Hippocampal formation (tissue), 2 donors: ENCODE measurements at places on chromosomes 4 and X.
A peak's percentile ranks its signal among the peaks of the same experiment; 100 is the strongest.

DNA sequence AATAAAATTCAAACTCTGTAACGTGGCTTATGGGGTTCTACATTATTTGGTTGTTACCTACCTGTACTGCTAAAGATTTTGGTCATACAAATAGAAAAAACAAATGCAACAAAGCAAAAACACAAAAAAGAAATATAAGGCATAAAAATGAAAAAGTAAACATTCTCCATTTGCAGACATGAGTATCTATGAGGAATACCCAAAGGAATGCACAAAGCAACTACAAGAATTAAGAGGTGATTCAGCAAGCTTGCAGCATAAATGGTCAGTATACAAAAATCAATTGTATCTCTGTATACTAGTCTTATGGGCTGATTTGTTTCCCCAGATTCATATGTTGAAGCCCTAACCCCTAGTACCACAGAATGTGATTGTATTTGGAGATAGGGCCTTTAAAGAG is 3.6 kb upstream of the PDE5A start:
- no peak for DNase-seq

GRCh38 chr4:136699905-136700304 is 832.4 kb downstream of the PCDH18 start:
- DNase-seq = no peak

DNA sequence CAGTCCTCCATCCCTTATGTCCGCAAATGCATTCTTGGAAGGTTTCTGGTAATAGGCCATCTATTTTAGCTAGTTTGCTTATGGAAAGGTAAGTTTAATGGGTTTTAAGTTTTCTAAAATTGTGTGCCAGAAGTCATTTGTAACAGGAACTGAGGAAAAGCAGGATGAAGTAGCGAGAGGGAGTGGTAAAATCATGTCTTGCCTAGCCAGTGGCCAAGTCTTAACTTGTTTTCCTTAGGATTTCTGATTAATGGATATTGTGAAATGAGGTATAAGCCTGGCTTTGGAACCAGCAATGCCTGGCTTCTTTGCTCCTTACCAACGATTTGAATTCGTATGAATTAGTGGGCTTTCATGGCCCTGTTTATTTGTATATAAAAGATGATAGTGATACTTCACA is 7.3 kb downstream of the SEC24B start:
- DNase-seq = no peak

- DNase-seq = no peak
These were observed 203.9 kb downstream of the SOWAHB start for GRCh38 chr4:76694056-76694455.

- DNase-seq = no peak
These were observed 225.2 kb upstream of the PPP1R2C start for GRCh38 chrX:43003204-43003565.

- DNase-seq = no peak
These were observed 250.5 kb upstream of the PRKX start for GRCh38 chrX:3963980-3964379.

DNA sequence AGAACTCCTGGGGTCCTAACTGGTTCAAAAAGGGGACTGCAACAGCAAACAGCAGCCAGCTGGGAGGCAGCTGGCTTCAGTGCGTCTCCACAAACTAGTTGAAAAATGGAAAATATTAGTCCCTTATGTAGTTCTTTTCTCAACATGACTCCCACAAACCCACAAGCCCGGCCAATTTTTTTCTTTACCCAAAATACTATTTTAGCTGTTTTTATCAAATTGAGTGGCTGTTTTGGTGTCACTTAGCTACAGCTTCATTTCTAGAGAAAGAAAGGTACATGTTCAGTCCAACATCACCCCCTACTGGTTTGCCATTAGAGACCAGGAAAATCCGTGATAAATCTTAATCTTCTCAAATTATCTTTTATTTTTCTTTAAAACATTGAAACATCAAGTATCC is 97.2 kb downstream of the GUCY2F start:
- DNase-seq = peak; percentile 30

GRCh38 chrX:101081231-101081630 is 2.6 kb downstream of the TMEM35A start:
- no peak for DNase-seq

DNA sequence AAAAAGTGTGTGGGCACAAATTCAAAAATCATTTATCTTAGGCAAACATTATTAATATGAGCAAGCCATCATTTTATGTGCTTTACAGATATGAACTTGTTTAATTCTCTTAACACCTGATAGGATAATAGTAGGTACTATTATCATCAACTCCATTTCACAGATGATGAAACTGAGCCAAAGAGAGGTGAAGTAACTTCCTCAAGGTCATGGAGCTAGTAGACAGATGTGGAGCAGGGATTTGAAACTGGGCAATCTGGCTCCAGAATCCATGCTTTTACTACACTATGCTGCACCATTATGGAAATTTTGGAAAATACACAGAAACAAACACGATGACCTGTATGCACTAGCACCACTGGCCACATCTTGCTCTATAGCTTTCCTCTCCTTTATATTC is 1.0 kb upstream of the PIN4 start:
- no peak for DNase-seq

- peak; percentile 64 for DNase-seq
These were observed 108.8 kb upstream of the CENPE start for GRCh38 chr4:103306870-103307375.

- no peak for DNase-seq
These were observed 75.3 kb upstream of the FRMPD3 start for GRCh38 chrX:107374132-107374531.

DNA sequence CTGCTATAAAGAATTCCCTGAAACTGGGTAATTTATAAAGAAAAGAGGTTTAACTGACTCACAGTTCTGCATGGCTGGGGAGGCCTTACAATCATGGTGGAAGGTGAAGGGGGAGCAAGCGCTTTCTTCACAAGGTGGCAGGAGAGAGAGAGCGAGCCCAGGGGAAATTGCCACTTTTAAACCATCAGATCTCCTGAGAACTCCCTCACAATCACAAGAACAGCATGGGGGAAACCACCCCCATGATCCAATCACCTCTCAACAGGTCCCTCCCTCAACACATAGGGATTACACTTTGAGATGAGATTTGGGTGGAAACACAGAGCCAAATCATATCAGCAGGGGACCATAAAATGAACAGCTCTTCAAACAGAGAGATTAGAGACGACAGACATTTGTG is 198.6 kb downstream of the MAGEB5 start:
- DNase-seq = no peak

GRCh38 chr4:41169256-41169800 is 45.0 kb downstream of the APBB2 start:
- DNase-seq = no peak

DNA sequence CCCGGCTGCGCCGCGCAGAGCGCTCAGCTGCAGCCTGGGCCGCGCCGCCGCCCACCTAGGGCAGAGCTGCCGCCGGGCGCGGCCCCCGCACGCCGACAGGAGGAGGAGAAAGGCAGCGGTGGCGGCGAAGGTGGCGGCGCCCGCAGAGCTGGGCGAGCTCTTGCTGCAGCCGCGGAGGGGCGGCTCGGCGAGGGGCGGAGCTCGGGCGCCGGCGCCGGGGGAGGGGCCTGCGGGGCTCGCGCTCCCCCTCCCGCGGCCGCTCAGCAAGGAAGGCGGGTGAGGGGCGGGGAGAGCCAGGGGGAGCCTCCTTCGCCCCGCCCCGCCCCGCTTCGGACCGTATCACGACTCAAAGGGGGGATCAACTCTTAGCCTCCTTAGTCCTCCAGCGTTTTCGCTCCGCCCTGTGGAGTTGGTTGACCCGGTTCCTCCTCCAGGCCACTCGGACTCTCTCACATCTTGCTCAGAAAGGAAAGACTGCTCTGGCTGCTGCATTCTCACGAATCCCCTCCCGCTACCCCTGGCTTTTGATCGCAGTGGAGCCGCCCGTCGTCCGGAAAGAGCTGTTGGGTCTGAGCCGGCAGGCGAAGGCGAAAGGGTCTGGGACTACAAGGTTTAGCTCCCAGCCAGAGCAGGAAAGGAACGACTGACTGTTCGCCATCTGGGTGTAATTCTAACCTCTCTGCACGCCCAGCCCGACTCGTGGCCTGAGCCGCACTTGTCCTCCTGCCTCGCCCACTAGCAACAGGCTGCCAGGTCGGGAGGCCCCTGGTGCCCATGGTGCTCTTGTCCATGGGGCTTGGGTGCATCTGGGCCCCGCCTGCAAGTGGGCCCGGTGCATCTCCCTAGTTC is at the start of gene ATP8A1:
Gene ATP8A1 (minus strand): TSS at position 162 of the 849 bp plus-strand sequence. CDS start 232 bp downstream, outside the sequence.
- DNase-seq = peak; percentile 91

DNA sequence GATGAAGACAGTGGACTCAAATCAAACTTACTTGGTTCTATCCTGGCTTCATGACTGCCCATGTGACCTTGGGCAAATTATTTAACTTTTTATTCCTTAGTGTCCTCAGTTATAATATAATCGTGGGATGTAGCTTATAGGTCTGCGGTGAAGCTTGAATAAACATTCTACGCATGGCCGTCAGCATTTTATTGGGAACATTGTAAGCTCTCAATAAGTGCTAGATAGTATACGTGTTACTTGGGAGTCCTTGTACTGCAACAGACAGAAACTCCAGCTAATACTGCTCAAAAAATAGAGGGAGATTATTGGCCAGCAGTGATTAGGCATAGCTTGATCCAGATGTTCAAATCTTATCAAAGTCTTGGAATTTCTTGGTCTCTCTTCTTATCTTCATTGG is 104.8 kb downstream of the SYTL5 start:
- DNase-seq = no peak
